ENCODE measurements at places on chromosomes 16 and 17. TPM values are rescaled to one million over a fixed set of nuclear protein-coding genes. Genes with fewer than 3 reads are reported as not detected.

- DNase-seq = no peak
- no peaks in the 10 kb centered on the region for H3K36me3 ChIP-seq
- H3K4me3 ChIP-seq = no peak overlapping the region
- H3K27me3 ChIP-seq = peaks cover 16% of the 10 kb centered on the region
These were observed 11.4 kb upstream of the OR4D1 start for GRCh38 chr17:58136669-58137279.

DPEP1 gene
- total RNA-seq = 0.22 TPM

- no peaks in the 10 kb centered on the region for H3K27me3 ChIP-seq
- no peak overlapping the region for H3K4me3 ChIP-seq
- peaks cover 33% of the 10 kb centered on the region for H3K4me1 ChIP-seq
- H3K27ac ChIP-seq = peak overlapping the region; percentile 100
These were observed 254.6 kb downstream of the HS3ST3A1 start for GRCh38 chr17:13346996-13347762.

GRCh38 chr16:65919986-65920376 is 446.5 kb upstream of the CDH5 start:
- no peaks in the 10 kb centered on the region for H3K4me1 ChIP-seq
- peaks cover 6% of the 10 kb centered on the region for H3K27me3 ChIP-seq
- DNase-seq = no peak
- H3K36me3 ChIP-seq = no peaks in the 10 kb centered on the region
- H3K4me3 ChIP-seq = no peak overlapping the region

ASPA gene
- not detected for total RNA-seq

DNA sequence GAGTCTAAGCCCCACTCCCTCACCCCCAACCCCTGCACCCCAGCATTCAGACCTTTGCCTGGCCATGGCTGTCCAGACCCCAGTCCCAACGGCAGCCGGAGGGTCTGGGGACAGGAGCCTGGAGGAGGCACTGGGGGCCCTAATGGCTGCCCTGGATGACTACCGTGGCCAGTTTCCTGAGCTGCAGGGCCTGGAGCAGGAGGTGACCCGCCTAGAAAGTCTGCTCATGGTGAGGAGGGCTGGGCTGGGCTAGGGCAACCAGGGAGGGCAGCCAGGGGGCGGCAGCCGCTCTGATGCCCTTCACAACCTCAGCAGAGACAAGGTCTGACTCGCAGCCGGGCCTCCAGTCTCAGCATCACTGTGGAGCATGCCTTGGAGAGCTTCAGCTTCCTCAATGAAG is 14.4 kb downstream of the RIPOR1 start:
- H3K27me3 ChIP-seq = no peaks in the 10 kb centered on the region
- DNase-seq = no peak
- H3K4me1 ChIP-seq = peaks cover 21% of the 10 kb centered on the region
- H3K4me3 ChIP-seq = no peak overlapping the region

ACAP1 gene
- total RNA-seq = 14.4 TPM

GRCh38 chr17:48149787-48150463 is 42.4 kb downstream of the SNX11 start:
- H3K4me3 ChIP-seq = no peak overlapping the region
- no peaks in the 10 kb centered on the region for H3K36me3 ChIP-seq
- DNase-seq = no peak
- H3K27ac ChIP-seq = no peak overlapping the region

DNA sequence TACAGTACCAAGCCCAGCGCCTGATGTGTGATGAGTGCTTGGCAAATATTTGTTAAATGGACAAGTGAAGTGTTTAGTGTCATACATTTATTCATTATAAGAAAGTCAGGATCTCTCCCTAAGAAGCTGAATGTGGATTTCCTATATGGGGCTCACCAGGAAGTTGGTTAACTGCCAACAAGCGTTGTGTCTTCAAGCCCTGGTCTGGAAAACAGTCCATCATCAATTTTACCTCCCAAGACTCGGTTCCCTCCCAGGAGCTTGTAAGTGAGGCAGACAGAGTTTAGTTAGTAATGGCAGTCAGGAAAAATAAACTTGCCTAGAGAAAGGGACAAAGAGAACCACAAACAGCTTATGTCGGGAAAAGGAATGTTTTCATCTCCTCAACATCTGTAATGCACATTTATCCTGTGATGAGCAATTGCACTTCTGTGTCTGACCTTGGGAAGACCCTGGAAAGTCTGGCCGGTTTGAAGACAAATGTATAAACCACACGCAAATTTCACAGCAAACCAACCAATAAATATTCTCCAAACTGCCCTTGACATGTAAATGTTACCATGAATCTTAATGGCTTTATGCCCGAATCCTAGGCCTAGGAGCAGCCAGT is 28.3 kb downstream of the C16orf95 start:
- H3K36me3 ChIP-seq = no peaks in the 10 kb centered on the region
- H3K4me1 ChIP-seq = no peaks in the 10 kb centered on the region
- H3K27me3 ChIP-seq = no peaks in the 10 kb centered on the region

- no peak for DNase-seq
- peaks cover 14% of the 10 kb centered on the region for H3K4me1 ChIP-seq
- H3K4me3 ChIP-seq = no peak overlapping the region
- no peaks in the 10 kb centered on the region for H3K36me3 ChIP-seq
- H3K27ac ChIP-seq = no peak overlapping the region
- H3K27me3 ChIP-seq = no peaks in the 10 kb centered on the region
These were observed 3.8 kb downstream of the G6PC3 start for GRCh38 chr17:44074231-44074910.

RDM1 gene
- total RNA-seq = not detected

CDH5 gene
- not detected for total RNA-seq

ZNF385C gene
- 0.36 TPM for total RNA-seq

FAM117A gene
- 5.4 TPM for total RNA-seq

DNA sequence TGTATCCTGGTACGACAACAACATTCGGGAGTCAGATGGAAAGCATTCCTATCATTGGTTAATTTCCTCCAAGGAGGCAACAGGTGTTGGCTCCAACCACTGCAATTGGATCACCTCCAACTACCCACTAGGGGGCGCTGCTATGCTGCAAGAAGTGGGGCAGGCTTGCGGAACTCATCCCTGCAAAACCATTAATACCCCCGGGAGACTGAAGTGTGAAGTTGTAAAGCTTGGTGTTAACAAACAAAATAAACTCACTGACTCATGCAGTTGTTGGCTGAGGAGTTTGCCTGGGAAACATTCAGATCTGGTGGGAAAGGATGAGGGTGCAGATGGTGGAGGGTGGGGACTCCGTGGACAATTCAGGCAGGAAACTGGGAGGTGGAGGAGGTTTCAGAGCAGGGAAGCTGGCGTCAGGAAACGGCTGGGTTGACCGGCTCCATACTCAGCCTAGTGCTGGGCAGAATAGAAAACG is 84.9 kb downstream of the HS3ST2 start:
- H3K36me3 ChIP-seq = no peaks in the 10 kb centered on the region
- H3K27ac ChIP-seq = no peak overlapping the region
- H3K4me3 ChIP-seq = no peak overlapping the region
- peaks cover 3% of the 10 kb centered on the region for H3K27me3 ChIP-seq
- H3K4me1 ChIP-seq = no peaks in the 10 kb centered on the region

DNA sequence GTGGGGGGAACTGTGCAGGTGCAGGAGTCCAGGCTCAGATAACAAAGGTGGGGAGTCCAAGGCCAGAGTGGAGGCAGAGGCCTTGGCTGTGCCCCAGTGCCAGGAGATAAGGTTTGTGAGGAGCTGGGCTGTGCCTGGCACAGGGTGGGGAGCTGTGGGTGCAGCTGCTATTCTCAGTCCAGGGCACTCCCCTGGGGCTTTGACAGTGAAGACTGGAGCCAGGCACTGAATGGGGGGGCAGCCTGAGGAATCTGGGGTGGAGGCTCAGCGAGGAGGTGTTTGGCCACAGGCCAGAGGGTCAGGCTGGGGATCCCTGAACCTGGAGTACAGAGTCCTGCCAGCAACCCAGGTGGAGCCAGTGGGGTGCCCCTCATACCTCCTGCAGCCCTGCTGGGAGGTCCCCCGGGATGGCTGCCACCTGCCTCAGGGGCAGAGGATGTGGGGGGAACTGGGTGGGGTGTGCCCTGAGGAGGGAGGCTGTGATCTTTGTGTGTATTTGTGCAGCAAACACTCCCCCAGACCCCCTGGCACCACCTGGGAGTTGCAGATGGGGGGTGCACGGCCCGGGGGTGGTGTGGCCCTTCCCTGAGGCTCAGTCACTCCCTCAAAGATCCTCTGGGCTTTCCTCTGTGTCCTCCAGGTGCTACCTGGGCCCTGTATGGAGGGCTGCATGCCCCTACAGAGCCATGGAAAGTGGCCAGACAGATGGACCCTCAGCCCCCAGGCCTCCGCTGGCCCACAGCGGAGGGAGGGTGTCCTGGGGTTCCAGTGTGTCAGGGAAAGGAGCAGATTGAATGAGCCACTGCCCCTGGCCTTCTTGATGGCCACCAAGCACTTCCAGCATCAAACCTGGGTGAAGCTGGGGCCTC is 44.5 kb upstream of the SMPD3 start:
- DNase-seq = no peak
- H3K4me3 ChIP-seq = no peak overlapping the region
- H3K27ac ChIP-seq = no peak overlapping the region
- no peaks in the 10 kb centered on the region for H3K4me1 ChIP-seq

GRCh38 chr17:7043497-7044198 is at the start of gene SLC16A11:
SLC16A11 (minus strand) TSS chr17:7044092; CDS start chr17:7043513, 579 bp downstream.
- H3K4me1 ChIP-seq = peaks cover 20% of the 10 kb centered on the region
- H3K36me3 ChIP-seq = no peaks in the 10 kb centered on the region
- DNase-seq = no peak
- H3K27me3 ChIP-seq = peaks cover 21% of the 10 kb centered on the region

- no peaks in the 10 kb centered on the region for H3K27me3 ChIP-seq
- no peaks in the 10 kb centered on the region for H3K36me3 ChIP-seq
- H3K4me1 ChIP-seq = no peaks in the 10 kb centered on the region
- no peak overlapping the region for H3K4me3 ChIP-seq
- H3K27ac ChIP-seq = no peak overlapping the region
These were observed 8.2 kb downstream of the ITGAM start for GRCh38 chr16:31268033-31268365.

ADCY7 gene
- 33.7 TPM for total RNA-seq

SLC38A8 gene
- not detected for total RNA-seq

GRCh38 chr17:66514227-66514806 is 211.9 kb downstream of the PRKCA start:
- H3K27me3 ChIP-seq = no peaks in the 10 kb centered on the region
- no peaks in the 10 kb centered on the region for H3K36me3 ChIP-seq
- peaks cover 12% of the 10 kb centered on the region for H3K4me1 ChIP-seq
- no peak overlapping the region for H3K27ac ChIP-seq

ABI3 gene
- 0.31 TPM for total RNA-seq

GRCh38 chr16:54505549-54506213 is 219.1 kb upstream of the IRX3 start:
- peaks cover 5% of the 10 kb centered on the region for H3K27me3 ChIP-seq
- H3K4me1 ChIP-seq = peaks cover 13% of the 10 kb centered on the region
- no peak overlapping the region for H3K4me3 ChIP-seq
- no peak for DNase-seq
- no peak overlapping the region for H3K27ac ChIP-seq
- H3K36me3 ChIP-seq = no peaks in the 10 kb centered on the region

CCL18 gene
- total RNA-seq = not detected

DNA sequence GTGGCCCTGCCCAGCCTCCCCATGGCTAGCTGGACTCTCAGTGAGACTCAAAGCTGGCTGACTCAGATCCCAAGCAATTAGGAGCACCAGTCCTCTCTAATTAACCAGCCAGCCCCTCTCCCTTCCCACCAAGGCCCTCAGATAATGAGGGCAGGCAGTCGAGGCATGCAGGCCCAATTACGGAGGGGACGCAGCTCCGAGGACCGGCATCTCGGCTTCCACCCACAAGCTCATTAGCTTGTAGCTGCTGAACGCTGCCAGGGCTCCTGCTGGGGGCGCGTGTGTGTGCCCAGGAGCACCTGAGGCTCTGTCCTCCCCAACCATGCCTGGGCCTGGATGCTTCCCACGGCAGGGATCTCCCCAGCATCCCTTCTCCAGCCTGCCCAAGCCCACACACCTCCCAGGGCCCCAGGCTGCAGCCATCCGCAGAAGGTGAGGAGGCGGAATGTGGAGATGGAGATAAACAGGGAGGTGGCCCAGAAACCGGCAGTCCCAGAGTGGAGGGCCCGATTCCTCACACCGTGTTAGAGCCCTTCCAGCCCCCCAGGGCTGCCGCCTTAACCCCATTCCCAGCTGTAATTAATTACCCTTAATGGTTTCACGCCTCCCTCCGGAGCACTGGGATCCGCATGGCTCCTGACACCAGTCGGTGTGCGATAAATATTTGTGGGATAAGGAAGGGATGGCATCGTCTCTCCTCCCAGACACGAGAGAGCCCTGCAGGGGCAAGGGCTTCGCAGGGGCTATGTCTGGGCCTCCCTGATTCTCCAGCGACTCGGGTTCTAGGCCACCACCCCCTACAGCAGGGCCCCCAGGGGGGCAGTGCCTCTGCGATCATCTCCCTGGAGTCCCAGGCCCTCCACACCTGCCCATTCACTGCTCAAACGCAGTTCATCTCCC is 42.2 kb downstream of the RPH3AL start:
- no peak overlapping the region for H3K27ac ChIP-seq
- H3K4me1 ChIP-seq = no peaks in the 10 kb centered on the region
- DNase-seq = no peak
- peaks cover 9% of the 10 kb centered on the region for H3K27me3 ChIP-seq
- H3K4me3 ChIP-seq = no peak overlapping the region

SMTNL2 gene
- 0.18 TPM for total RNA-seq

- H3K36me3 ChIP-seq = no peaks in the 10 kb centered on the region
- peak overlapping the region; percentile 19 for H3K27ac ChIP-seq
- H3K4me1 ChIP-seq = peaks cover 15% of the 10 kb centered on the region
- peak; percentile 36 for DNase-seq
- no peaks in the 10 kb centered on the region for H3K27me3 ChIP-seq
These were observed 219.5 kb downstream of the NTN1 start for GRCh38 chr17:9240659-9241370.

DNA sequence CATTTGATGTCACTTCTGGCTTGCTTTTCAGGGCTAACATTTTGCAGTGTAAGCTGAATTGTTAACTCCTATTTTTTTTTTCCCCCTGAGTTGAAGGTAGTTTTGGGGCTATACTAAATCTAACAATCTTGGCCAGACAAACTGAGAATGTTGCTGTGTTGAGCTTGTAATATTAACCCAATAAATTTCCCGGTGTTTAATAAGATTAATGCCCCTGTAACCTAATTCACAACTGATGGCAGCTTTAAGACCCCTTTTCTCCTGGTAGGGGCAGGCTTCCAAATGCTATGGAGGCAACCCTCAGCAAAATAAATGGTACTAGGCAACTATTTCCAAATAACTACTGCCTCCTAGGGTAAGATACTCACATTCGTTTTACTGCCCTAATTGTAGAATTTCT is 549.6 kb upstream of the KIF2B start:
- H3K27ac ChIP-seq = no peak overlapping the region
- H3K4me1 ChIP-seq = no peaks in the 10 kb centered on the region
- no peak overlapping the region for H3K4me3 ChIP-seq
- no peaks in the 10 kb centered on the region for H3K27me3 ChIP-seq
- no peaks in the 10 kb centered on the region for H3K36me3 ChIP-seq

NPIPB13 gene
- total RNA-seq = 12.3 TPM
